Amygdala (tissue), 56 donors: ENCODE measurements at places on chromosomes 6 and 20.
A peak's percentile ranks its signal among the peaks of the same experiment; 100 is the strongest.

GRCh38 chr6:137019476-137020272 is 25.1 kb downstream of the IL20RA start:
- DNase-seq, result no peak

- no peak for DNase-seq
Measured at GRCh38 chr6:16533721-16534136, 227.5 kb downstream of the ATXN1 start.

DNA sequence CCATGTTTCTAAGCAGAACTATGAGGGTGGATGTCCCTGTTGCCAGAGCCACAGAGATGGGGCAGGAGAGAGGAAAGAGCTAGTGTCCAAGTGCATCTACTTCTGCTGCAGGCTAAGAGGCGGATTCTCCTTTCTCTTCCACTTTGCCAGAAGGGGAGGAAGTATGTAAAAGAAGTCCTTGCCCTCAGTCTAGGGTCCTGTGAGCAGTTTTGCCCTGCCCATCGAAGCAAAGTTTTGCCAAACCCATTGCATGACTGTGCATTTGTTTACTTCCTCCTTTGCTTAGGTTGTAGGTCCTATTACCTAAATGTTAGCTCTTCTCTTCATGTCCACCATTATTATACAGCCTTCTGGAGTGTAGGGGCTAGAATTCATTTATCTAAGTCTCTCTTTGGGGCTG is 106.2 kb upstream of the ARMC2 start:
- no peak for DNase-seq

DNA sequence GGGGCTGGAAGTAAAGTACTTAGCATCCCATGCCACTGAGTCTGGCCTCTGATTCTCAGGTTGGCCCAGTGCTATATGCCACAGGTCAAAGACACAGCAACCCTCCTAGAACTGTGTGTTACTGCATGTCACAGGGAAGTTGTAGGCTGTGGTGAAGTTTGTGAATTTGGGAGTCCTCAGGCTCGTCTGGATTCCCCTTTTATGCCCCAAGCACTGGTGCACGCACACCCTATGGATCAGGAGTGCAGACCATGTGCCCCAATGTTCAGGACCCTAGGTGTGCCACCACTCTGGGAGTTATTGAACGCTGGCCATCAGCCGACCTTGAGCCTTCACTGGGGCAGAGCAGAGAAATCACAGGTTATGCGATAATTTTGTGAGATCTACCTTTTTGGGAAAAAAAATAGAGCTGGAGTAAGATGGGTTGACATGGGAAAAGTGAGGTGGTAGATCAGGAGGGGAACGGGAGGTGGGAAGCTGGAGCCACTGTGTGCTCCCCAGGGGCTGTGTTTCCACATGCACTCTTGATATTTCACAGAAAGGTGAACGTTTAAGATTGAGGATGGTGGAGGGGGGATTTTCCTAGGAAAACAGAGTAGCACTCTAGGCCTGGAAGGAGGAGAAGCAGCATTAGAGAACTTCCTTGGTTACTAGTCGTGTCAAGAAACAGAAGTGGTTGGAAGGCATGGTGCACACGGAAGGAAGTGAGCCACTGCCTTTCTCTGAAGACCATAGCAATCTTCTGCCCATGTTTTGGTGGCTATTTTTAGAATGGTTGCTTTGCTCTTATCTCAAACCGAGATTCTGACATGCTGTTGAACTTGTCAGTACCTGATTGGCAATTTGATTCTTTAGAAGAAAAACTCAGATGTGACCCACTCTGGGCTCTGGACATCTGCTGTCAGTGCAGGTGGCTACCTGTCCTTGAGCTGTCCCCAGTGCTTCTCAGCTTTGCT is 44.1 kb downstream of the DUSP22 start:
- DNase-seq, result no peak

GRCh38 chr6:45423824-45424450 is 46.2 kb upstream of the SUPT3H start:
- no peak for DNase-seq

GRCh38 chr20:3557237-3557785 is 86.5 kb downstream of the ATRN start:
- no peak for DNase-seq

GRCh38 chr6:25835442-25836283 is 3.8 kb upstream of the SLC17A1 start:
- DNase-seq, result no peak

- DNase-seq, result no peak
Measured at GRCh38 chr20:57022306-57022705, 244.1 kb downstream of the BMP7 start.

GRCh38 chr20:49747707-49748524 is 34.2 kb upstream of the B4GALT5 start:
- peak; percentile 57 for DNase-seq

DNA sequence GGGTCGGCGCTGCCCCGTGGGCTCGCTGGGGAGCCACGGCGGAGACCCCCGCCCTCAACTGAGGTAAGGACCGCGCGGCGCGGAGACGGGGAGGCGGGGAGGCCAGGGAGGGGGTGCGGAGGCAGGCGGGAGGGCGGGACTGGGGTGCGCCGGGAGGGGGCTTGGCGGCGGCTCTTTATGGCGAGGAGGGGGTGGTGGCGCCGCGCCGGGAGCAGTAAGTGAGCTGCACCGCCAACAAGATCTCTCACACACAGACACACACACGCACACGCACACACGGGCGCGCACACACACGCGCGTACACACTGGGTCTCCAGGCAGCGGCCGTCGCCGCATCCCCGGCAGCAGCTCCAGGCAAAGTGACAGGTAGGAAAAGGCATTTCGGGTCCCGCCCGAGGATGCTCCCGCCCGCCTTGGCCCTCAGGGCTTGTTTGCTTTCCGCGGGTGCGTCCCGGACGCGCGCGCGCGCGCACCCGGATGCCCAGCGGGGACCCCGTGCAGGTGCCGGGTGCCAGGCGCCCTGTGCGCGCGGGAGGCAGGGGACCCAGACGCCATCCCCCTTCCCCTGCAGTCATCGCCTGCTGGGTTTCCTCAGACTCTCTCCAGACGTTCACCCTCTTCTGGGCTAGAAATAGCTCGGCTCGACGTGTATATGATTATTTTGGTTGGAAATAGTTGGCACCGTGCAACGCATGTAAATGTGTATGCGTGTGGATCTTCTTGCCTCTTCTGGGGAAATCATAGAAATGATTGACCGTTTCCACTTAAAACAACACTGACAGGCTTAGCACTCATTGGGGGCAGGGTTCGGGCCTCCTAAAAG is at the start of gene PLCB4:
Gene PLCB4, plus strand, starts transcription at position 247 of the 823 bp plus-strand sequence. CDS start 238,728 bp downstream, outside the sequence.
- DNase-seq, result no peak

DNA sequence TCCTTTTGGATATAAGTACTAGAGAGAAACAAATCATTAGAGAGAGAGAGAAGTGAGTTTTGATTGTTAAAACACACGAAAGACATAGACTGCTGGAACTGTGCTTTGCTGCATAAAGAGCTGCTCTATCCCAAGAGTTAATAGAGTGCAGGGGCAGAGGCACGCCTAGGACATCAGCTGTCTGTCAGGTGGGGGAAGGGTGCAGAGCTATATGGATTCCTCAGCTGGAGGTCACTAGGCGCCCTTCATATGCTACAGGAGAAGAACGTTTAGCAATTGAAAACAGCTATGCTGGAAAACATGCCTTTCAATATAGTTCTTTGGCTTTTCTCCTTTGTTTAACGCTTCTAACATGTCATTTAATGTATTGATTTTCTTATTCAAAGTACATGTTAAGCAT is 169.0 kb upstream of the MCHR2 start:
- DNase-seq, result no peak

GRCh38 chr6:29789176-29789575 is 38.4 kb upstream of the HLA-G start:
- DNase-seq, result no peak

DNA sequence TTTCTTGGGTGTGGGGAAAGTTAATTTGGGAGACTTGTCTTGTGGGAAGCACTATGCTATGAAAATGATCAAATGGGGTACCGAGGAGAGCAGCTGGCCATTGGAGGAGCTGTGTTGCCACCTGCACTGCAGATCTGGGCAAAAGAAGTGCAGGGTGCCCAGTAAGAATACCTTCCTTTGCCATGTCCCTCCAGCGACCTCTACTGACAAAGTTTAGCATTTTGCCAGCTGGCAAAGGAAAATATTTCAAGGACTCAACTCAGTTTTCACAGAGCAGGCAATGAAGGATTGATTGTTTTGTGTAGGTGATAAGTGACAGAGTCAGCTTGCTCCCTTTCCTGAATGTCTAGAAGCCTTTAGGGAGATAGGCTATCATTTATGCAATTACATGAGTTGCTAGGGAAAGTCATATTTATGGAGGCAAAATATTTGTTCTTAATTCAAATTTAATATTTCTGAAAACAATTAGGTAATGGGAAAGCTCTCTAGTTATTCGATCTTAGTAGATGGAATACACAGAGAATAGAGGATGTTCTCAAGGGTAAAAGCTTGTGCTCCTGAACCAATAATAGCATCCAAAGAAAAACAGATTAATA is 118.4 kb downstream of the FARS2 start:
- no peak for DNase-seq

GRCh38 chr20:17655286-17655651 is 26.8 kb downstream of the RRBP1 start:
- DNase-seq, result no peak

GRCh38 chr20:46206992-46207549 is 89.0 kb downstream of the CD40 start:
- DNase-seq, result no peak

- no peak for DNase-seq
Measured at GRCh38 chr6:136189104-136189503, 61.0 kb downstream of the MTFR2 start.

DNA sequence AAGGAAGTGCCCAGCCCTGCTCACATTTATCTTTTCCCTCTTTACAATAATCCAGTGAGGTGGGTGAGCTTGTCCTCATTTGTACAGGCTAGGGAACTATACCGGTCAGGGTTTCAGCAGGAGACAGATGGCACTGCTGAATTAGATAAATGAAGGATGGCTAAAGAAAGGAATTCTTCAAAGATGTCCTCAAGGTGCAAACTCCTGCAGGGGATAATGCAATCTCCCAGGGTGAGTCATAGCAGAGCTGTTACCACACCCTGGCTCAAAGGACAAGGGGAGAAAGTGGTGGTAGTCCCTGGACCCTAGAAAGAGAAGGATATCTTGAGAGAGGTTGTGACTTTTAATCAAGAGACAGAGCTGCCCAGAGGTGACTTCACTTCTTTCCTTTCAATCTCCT is 66.7 kb downstream of the RFPL4B start:
- no peak for DNase-seq

GRCh38 chr20:63930971-63931553 is 25.2 kb downstream of the UCKL1 start:
- DNase-seq, result no peak

GRCh38 chr20:18672834-18673233 is 85.0 kb downstream of the DTD1 start:
- DNase-seq, result no peak

GRCh38 chr6:154494592-154495311 is 15.7 kb downstream of the CNKSR3 start:
- no peak for DNase-seq

DNA sequence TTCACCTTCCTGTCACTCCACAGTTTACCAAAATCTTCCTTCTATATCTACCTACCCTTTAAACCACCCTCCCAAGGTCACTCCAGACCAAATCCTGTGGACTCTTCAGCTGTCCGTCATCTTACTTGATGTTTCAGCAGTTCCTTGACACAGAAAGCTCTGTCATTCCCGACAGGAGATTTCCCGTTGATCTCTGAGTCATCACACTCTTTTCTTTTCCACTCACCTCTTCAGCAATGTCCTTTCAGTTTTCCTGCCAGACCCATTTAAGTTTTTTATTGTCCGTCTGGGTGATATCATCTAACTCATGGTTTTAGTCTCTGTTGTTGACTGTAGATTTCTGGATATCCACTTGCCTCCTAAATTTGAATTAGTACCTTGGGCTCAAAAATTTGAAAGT is 69.9 kb upstream of the SCGN start:
- no peak for DNase-seq

DNA sequence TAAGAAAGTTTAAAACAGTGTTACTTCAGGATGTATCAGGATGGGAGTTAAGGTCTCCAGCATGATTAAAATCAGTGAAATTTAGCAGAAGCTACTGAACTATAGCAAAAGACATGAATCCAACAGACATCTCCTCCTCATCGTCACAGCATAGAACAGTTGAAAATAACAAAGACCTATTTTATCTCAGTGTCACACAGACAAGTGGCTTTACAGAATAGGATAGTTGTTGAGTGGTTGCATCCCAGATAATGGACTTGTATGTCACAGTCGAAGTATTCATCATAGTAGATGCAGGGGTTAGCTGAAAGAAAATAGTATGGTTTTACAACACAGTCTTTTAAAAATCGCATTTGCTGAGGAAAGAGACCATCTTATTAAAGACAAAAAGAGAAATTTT is 31.2 kb downstream of the CRISP1 start:
- DNase-seq, result no peak

DNA sequence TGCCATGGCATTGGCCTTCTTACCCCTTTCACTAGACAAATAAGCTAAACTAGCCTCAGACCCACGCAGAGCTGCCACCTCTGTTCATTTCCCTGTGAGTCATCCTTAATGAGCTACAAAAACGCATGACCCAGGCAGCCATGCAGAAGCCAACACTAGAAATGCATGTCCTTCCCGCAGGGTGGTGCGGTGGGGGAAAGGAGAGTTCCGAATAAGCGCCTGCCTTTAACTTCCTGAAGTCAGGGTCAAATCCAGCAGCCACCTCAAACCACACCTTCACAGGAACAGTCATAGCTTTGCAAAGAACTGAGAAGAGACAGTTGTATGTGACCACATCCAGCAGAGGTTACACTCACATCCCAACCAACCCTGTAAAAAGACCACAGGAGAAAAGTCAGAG is 40.4 kb downstream of the IRF4 start:
- DNase-seq, result no peak

DNA sequence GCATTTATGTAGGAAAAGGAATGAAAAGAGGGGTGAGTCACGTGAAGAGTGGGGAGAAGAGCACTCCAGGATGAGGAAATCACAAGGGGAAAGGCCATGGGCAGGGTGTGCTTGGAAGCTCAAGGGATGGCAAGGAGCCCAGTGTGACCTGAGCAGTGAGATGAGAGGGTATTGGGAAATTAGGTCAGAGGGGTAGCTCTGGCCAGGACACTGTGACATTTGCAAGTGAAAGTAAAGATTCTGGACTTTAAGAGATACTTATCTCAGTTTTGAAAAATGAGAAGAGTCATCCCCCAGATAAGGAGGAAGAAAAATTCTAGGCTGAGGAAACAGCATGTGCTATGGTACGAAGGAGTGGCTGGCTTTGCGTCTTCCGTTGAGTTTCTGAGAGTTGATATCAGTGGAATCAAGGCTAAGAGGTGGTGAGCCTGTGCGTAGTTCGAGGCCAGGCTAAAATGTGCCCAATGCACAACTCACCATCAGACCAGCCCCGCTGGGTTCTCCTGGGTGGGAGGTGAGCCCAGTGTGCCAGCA is 79.9 kb downstream of the GCLC start:
- DNase-seq, result no peak

- DNase-seq, result no peak
Measured at GRCh38 chr20:46366826-46367225, 39.6 kb downstream of the ELMO2 start.

- no peak for DNase-seq
Measured at GRCh38 chr20:59835057-59835447, 98.4 kb downstream of the SYCP2 start.

GRCh38 chr6:32933661-32934085 is 7.2 kb downstream of the HLA-DMB start:
- peak; percentile 41 for DNase-seq

GRCh38 chr6:36272234-36272633 is 2.4 kb downstream of the PNPLA1 start:
- no peak for DNase-seq

GRCh38 chr6:79928478-79928998 is 18.8 kb downstream of the ELOVL4 start:
- no peak for DNase-seq

GRCh38 chr20:297925-298775 is 780 bp downstream of the ZCCHC3 start:
- DNase-seq, result peak; percentile 53
